Cerebellum (tissue), 4 donors: ENCODE measurements at places on chromosomes 5 and 9. TPM values are rescaled to one million over a fixed set of nuclear protein-coding genes. Genes with fewer than 3 reads are reported as not detected.

GRCh38 chr9:117541181-117541580 lies 126.3 kb upstream of the ASTN2 start:
- no peak for DNase-seq

DNA sequence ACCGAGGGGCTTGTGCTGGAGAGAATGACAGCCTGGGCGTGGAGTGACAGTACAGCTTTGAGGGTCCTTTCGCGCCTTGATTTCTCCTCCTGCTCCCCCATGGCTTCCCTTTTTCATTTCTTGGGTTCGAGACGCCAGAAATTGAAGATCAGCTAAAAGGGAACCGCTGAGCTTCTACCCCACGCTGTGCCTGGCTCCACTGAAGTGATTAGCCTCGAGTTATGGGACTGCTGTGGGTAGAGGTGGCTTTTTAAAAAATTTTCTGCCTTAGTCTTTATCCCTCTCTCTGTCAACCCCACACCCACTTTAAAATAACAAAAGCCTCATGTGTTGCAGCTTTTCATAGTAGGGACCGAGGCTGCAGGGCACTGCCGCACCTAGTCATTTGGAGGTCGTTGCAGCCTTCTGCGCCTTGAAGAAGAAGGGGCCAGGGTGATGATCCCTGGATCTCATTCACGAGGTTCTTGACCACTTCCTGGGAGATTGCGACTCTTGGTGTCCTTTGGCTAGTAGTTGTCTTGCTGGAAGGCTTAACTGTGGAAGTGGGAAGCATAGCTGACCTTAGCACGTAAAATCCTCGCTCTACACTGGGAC lies 603 bp downstream of the PPIP5K2 start:
- DNase-seq, result no peak

DNA sequence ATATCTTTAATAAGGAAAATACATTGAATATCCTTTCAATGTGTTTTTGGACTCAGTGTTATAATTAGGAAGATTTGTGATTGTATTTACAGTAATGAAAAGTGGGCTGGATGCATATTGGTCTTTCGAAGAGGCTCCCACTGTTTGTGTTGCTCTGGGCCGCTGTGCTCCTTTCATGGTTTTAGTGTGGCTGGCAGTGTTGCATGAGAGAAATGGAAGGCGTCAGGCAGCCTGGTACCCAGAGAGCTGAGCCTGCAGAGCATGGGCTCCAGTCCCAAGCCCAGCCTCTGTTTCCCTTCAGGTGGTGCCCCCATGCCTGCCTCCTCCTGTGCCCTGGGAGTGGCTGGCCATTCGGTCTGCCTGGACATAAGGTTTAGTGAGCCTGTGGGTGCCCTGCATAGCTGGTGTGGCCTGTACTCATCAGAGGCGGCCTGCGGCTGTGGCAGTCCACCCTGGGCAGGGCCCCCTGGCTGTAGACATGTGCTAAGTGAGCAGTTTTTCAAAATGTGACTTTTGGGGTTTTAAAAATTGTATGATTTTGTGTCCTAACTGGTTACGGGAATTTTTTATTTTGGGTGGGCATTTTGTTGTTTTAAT lies 27.4 kb upstream of the FAM120AOS start:
- peak; percentile 24 for DNase-seq

- DNase-seq, result no peak
Measured at GRCh38 chr5:174446446-174446845, 277.9 kb upstream of the MSX2 start.

GRCh38 chr5:36722900-36723299 lies 116.5 kb downstream of the SLC1A3 start:
- no peak for DNase-seq

The C5orf52 gene
- total RNA-seq, result not detected

The PCAT7 gene
- total RNA-seq, result not detected

The SPATA31A3 gene
- not detected for total RNA-seq

The TLX3 gene
- total RNA-seq, result 5.2 TPM

The IARS1 gene
- total RNA-seq, result 135 TPM

The SLC34A3 gene
- not detected for total RNA-seq
